Calu3 (cell line): ENCODE measurements at places on chromosomes 7 and 10. TPM values are rescaled to one million over a fixed set of nuclear protein-coding genes. Genes with fewer than 3 reads are reported as not detected.

The GPR22 gene
- total RNA-seq, result not detected in 2 replicates

DNA sequence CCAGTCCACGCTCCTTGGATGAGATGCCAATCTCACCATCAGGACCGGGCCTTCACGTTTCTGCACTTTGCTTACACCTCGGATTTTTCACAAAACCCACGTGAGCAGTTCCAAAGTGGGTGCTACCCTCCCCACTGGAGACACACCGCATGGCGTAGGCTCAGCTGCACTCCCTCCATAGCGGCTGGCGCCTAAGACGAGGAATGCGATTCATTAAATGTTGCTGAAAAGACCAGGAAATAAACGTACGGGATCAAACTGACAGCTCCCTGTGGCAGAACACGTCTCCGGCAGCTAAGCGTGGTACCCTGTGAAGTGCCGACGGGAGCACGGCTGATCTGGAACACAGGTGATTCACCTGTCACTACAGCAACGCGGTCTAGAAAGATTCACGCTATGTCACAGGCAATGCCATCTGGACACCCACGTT, 209.0 kb downstream of the DIP2C start:
- peaks cover 9% of the 10 kb centered on the region for H3K27me3 ChIP-seq
- H3K4me1 ChIP-seq, result no peaks in the 10 kb centered on the region
- H3K36me3 ChIP-seq, result peaks cover 7% of the 10 kb centered on the region
- no peak overlapping the region for H3K4me3 ChIP-seq
- no peak overlapping the region for H3K27ac ChIP-seq
- DNase-seq, result no peak

DNA sequence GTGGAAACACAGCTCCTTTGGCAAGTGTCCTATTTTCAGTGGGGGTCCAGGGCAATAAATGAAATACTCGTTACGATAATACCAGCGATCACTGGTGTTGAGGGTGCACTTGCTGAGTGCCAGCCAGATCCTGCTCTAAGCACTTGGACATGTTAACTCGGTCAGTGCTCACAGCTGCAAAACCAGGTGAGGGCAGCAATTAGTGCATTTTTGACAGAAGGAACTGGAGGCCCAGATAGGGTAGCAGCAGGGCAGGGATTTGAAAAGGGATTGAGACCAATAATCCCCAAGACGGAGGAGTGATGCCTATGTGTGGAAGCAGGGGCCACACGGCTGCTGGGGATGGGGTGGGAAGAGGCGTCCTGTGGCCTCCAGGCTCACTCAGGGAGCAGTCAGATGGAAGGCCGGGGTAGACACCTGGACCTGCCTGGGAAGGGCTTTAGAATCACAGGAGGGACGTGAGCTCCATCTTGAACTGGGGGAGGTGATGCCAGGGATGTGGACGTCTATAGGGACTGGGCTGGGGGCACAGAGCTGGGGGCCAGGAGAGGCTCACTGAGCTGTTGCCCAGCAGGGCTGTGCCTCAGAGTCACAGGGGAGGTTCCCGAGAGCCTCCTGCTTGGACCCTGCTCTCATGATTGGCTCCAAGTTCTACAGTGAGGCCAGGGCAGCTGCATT, 14.3 kb downstream of the PTPRE start:
- H3K27ac ChIP-seq, result no peak overlapping the region
- H3K4me3 ChIP-seq, result no peak overlapping the region
- H3K36me3 ChIP-seq, result peaks cover 6% of the 10 kb centered on the region
- peaks cover 12% of the 10 kb centered on the region for H3K4me1 ChIP-seq

DNA sequence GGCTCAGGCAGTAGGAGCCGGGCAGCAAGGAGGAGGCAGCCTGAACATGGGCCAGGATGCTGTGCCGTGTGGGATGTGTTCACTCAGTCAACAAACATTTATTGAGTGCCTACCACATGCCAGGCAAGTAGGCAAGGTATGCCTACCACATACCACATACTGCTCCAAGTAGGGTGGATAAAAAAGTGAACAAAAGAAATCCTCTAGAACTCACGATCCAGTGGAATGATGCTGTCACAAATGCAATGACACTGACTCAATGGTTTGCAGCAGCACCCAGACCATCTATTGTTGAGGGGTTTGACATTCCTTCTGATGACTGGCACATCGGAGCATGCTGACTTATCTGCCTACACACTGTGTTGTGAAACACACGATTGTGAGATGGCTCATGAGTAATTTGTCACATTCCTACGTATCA, 413.5 kb downstream of the NRG3 start:
- peak; percentile 31 for DNase-seq
- H3K4me1 ChIP-seq, result no peaks in the 10 kb centered on the region
- H3K27me3 ChIP-seq, result no peaks in the 10 kb centered on the region
- no peak overlapping the region for H3K4me3 ChIP-seq
- no peak overlapping the region for H3K27ac ChIP-seq
- no peaks in the 10 kb centered on the region for H3K36me3 ChIP-seq

The H2BK1 gene
- not detected in 2 replicates for total RNA-seq

- H3K36me3 ChIP-seq, result no peaks in the 10 kb centered on the region
- H3K27me3 ChIP-seq, result peaks cover 34% of the 10 kb centered on the region
- DNase-seq, result no peak
- H3K4me3 ChIP-seq, result no peak overlapping the region
- H3K27ac ChIP-seq, result no peak overlapping the region
These were observed 241.7 kb downstream of the GATA3 start for GRCh38 chr10:8296090-8296733.

- no peaks in the 10 kb centered on the region for H3K27me3 ChIP-seq
- no peak overlapping the region for H3K27ac ChIP-seq
- no peak overlapping the region for H3K4me3 ChIP-seq
- no peaks in the 10 kb centered on the region for H3K4me1 ChIP-seq
- no peak for DNase-seq
These were observed 57.9 kb upstream of the GTF2IRD1 start for GRCh38 chr7:74395745-74396311.

- DNase-seq, result no peak
- H3K27me3 ChIP-seq, result no peaks in the 10 kb centered on the region
- H3K27ac ChIP-seq, result no peak overlapping the region
- H3K4me3 ChIP-seq, result no peak overlapping the region
- H3K4me1 ChIP-seq, result peaks cover 7% of the 10 kb centered on the region
- no peaks in the 10 kb centered on the region for H3K36me3 ChIP-seq
These were observed 192.3 kb downstream of the EMX2 start for GRCh38 chr10:117734731-117735405.

The C7orf57 gene
- total RNA-seq, result 0.24 and 0.33 TPM in 2 replicates

- H3K4me3 ChIP-seq, result peak overlapping the region; percentile 88
- peak overlapping the region; percentile 84 for H3K27ac ChIP-seq
These were observed 766 bp downstream of the BAMBI start for GRCh38 chr10:28677888-28678686.

GRCh38 chr10:73589563-73590126, 1.5 kb downstream of the USP54 start:
- peak overlapping the region; percentile 9 for H3K27ac ChIP-seq
- peak; percentile 15 for DNase-seq
- H3K36me3 ChIP-seq, result peaks cover 6% of the 10 kb centered on the region
- peak overlapping the region; percentile 7 for H3K4me3 ChIP-seq
- peaks cover 57% of the 10 kb centered on the region for H3K4me1 ChIP-seq
- H3K27me3 ChIP-seq, result no peaks in the 10 kb centered on the region

The SKIDA1 gene
- 0.40 TPM in 1 of 2 replicates, not detected in the other for total RNA-seq

- H3K4me3 ChIP-seq, result no peak overlapping the region
- H3K27me3 ChIP-seq, result no peaks in the 10 kb centered on the region
- no peak overlapping the region for H3K27ac ChIP-seq
- H3K4me1 ChIP-seq, result no peaks in the 10 kb centered on the region
- H3K36me3 ChIP-seq, result no peaks in the 10 kb centered on the region
- no peak for DNase-seq
These were observed 51.5 kb downstream of the MCMBP start for GRCh38 chr10:119821182-119821581.

- H3K27ac ChIP-seq, result no peak overlapping the region
- no peak overlapping the region for H3K4me3 ChIP-seq
- H3K36me3 ChIP-seq, result no peaks in the 10 kb centered on the region
- DNase-seq, result no peak
These were observed 1098.0 kb upstream of the C7orf33 start for GRCh38 chr7:147492606-147493005.

The CAPZA2 gene
- 209 TPM in 2 replicates for total RNA-seq
